ENCODE measurements at places on chromosomes 11 and 22.

DNA sequence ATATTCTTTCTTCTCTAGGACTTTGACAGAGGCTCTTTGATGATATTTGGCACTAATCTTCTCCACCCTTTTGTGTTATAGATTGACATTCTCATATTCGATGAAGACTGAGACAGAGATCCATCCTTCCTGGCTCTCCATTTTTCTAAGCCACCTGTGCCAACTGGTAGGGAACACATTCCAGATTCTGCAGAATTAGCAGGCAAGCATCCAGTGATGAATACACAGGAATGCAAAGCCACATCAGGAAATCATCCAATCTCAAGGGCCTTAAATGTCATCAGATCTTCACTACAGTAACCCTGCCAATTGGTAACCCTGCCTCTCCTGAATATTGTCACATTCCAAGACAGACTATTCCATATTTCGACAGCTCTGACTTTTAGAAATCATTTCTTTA, 718.4 kb upstream of the API5 start:
- DNase-seq, result no peak

DNA sequence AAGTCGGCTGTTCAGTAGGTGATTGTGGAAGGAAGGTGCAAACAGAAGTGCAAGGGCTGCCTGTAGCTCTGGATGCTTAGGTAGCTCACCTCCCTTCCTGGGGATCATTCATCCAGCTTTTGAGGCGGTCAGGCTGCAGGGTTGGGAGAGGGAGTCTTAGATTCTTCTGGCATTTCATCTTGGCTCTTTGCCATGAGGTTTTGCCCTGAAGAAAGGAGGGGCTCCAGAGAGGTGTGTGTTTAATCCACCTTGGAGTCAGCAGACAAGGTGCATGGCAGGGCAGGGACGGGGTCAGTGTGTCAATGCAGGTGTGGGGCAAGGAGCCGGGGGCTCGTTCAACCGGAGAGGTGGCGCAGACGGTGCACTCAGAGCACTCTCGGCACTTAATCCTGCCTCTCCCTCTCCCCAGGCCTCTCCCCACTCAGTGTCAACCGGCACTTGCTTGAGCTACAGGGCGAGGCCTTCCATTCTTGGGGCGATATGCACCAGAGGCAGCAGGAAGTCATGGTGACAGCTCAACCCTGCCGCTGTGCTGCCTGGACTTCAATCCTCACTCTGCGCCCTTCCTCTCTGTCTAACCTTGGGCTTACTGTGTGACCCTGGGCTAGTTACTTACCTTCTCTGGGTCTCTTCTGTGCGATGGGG, 7.2 kb downstream of the ADAMTS15 start:
- no peak for DNase-seq

- DNase-seq, result no peak
Observed at GRCh38 chr11:23423104-23423503, 562.8 kb upstream of the CCDC179 start.

- no peak for DNase-seq
Observed at GRCh38 chr11:28106353-28107043, 1.5 kb downstream of the KIF18A start.

Measured in NCI-H2107 (cell line).